GM10248 (cell line): ENCODE measurements at places on chromosomes 3 and 15.

DNA sequence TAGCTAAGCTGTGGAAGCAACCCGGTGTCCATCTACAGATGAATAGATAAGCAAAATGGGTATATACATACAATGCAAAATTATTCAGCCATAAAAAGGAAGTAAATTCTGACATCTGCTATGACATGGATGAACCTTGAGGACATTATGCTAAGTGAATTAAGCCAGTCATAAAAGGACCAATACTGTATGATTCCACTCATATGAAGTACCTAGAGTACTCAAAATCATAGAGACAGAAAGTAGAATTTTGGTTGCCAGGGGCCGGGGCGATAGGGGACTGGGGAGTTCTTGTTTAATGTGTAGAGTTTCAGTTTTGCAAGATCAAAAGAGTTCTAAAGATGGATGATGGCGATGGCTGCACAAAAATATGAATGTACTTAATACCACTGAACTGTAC lies 10.3 kb downstream of the EID1 start:
- DNase-seq = no peak

- no peak for DNase-seq
These were observed 353.0 kb downstream of the MAGI1 start for GRCh38 chr3:65685621-65686235.

DNA sequence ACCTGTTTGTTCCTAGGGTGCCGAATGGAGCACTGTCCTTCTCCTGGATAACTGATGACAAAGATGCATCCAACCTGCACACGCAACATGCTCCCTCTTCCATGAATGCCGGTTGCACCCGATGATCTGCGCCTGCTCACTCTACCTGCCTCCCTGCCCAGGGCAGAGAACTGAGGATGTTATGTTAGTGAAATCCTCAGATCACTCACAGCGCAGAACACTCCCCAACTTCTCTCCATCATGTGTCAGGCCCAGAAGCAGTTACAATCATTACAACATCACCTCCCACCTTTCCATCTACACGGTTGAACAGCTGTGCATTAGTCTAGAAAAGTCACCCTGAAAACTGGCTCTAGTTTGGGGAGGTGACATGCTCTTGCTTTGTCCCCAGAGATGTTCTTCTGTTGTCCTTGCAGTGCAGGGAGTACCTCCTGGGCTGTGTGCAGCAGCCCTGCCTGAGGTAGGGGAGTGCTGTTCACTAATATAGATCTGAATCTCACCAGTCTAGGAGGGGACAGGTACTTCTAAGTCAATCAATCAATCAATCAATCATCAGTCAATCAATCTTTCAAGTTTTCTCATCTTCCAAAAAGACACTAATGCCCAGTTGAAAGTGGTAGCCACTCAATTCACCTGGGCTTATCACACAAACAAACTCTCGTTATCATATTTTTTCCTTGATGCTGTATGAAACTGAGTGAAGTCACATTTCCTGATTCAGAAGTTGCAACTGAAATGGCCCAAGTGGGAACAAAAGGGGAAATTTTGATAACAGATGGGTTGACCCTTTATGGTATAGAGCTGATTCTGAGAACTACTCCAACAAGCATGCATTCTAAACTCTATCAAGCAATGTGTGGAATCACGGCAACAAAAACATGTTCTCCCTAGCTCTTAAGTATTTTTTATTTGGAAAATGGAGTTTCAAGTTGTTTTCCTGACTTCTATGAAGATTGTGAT lies 15.4 kb upstream of the ISLR start:
- DNase-seq = no peak

DNA sequence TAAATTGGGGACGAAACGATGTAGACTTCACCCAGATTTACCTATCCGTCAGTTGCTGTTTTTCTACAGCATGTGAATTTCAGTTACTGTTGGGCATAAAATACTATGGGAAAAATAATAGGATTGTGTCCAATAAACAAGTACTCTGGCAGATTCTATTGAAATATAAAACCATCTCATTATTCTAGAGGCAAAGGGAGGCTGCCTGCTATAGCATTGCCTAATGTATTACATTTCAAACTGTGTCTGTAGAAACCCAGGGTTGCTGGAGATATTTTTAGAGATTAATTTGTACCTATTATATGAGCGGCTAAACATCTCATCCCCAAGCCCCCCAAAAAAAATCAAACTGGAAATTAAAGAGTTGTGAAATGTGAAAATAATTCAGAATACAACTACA lies 159.6 kb upstream of the IL12A start:
- DNase-seq = no peak

DNA sequence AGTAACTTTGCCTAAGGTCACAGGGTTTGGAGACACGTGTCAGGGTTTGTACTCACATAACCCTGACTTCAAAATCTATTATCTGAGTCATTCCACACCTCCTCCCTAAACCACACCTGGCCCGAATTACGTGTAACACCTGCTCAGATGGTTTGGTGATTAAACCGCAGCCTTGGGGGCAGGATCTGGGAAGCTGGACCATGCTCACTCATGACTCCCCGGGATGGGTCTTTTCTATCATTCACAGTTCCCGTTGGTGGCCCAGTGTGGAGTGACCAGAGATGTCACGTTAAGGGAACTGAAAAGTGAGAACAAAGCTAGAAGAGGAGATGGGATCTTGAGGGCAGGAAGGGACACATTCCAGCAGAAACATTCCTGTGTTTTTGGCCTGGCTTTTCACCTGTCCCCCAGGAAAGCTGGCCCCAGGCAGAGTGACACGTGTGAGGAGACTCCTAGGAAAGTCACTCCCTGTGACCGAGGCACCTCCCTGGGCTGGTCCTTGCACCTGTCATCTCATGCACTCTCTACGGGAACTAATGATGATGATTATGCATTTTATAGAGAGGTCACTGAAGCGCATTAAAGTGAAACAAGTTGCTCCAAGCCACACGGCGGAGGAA lies 75.4 kb upstream of the POMGNT2 start:
- DNase-seq = peak; percentile 38

DNA sequence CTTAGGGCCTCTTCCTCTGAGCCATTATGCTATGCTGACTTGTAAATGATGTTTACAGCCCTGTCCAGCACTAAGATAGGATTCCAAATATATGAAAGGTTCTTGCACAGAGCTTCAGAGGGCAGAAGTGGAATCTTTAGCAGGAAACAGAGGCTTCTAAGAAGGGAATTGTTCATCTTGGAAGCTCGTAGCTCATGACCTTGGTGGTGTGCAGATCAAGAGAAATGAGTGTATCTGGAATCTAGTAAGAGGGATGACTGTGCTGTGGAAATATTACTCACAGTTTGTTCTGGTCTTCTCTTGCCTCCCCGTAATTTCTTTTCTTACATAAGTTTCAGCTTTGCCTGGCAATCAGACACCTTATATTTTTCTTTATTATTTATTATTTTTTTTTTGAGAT lies 175.8 kb downstream of the SPATA16 start:
- DNase-seq = no peak

DNA sequence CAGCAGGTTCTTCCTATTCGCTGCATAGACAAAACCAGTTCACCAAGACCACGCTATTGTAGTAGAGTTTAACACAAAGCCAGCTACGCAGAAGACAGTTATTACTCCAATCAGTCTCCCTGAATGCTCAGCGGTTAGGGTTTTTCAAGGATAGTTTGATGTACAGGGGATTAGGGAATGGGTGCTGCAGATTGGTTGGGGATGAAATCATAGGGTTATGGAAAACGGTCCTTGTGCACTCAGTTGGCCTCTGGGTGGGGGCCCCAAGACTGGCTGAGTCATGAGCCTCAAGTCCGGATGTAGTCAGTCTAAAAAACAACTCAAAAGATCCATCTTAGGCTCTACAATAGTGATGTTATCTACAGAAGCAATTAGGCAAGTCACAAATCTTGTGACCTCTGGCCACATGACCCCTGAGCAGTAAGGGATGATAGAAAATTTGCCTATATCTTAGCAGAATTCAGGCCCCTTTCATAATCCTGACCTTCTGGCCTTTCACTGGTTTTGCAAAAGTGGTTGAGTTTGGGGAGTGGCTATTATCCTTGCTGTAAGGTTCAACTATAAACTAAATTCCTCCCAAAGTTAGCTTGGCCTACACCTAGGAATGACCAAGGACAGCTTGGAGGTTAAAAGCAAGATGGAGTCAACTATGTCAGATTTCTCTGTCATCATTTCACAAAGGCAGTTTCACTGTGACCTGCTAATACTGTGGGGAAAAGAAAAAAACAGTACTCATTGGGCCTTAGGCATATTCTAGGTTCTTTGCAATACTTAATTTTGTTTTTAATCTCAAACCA lies 57.7 kb downstream of the LIPC start:
- DNase-seq = no peak

DNA sequence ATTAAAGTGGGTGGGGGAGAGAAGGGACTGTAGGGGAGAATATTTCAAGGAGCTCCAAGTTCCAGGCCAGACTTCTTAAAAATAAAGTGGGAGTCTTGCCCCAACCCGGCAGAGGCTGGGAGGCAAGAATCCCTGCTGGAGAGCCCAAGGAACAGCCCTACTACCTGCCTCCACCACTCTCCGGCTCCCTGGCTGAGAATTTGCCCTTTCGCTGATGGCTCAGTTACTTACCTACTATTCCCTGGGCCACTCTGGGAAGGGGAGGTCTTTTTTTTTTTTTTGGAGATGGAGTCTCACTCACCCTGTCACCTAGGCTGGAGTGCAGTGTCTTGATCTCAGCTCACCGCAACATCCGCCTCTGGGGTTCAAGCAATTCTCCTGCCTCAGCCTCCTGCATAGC lies 15.5 kb downstream of the MYL3 start:
- DNase-seq = no peak

GRCh38 chr3:55203546-55203945 lies 275.7 kb upstream of the LRTM1 start:
- DNase-seq = no peak

GRCh38 chr3:9704347-9705322 lies 1.0 kb downstream of the CPNE9 start:
- peak; percentile 55 for DNase-seq

- no peak for DNase-seq
These were observed 57.1 kb downstream of the BHLHE40 start for GRCh38 chr3:5036392-5036766.

- DNase-seq = no peak
These were observed 104.7 kb downstream of the SEMA6D start for GRCh38 chr15:47822048-47822447.

- DNase-seq = no peak
These were observed 428.8 kb upstream of the C2CD4B start for GRCh38 chr15:62593681-62594399.

DNA sequence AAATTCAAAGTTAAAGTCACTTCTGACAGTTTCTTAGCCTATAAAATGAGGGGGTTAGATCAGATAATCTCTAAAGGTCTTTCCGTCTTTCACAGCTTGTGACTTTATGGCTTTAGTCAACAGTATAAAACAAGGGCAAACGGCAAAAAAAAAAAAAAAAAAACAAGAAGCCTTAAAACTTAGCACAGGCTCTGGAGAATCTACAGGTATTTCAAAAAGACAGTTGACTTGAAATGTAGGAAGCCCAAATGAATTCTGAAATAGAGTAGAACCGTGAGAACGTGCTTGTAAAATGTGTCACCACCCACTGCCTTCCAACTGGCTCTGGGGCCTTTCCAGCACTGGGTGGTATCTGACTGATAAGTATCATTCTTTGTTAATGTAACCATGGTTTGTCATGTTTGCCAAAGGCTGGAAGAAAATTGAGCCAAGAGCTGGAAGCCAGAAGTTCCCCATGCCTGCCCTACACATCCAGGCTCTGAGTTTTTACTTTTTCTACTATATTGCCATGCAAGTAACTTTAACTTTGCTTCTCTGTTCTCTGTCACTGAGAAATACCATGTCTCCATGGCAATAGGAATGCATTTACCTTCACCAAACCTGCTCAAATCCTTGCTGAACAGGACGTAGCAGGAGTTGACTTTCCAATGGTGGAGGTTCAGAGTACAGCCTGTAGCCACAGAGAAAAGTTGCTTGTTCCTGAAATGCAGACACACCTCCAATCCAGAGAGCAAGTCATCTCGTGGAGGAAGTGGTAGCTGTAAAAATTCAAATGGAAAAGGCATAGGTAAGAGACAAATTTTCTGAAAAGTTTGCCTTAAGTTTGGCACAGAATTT lies 35.8 kb upstream of the THSD4 start:
- DNase-seq = no peak

DNA sequence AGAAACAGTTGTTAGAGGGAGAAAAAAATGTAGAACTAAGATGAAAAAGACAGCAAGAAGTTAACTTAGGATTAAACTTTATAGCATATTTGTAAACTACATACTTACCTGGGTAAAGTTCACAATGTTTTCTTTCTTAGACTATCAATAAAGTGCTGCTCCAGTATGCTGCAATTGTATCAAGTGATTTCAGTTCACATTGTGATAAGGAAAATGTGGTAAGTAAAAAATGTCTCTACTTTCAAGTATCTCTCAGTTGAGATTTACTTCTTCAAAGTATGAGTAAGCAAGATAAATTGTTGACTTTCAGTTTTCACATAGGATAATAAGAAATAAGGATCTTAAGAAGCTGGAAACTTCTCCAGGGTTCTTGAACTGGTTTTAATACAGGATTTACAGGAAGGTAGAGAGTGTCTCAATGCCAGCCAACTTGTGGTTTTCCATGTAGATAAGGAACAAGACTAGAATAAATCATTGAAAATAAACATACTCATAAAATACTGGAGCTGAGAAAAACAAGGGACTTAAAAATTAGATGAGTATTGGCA lies 528.8 kb downstream of the UNC13C start:
- DNase-seq = no peak

DNA sequence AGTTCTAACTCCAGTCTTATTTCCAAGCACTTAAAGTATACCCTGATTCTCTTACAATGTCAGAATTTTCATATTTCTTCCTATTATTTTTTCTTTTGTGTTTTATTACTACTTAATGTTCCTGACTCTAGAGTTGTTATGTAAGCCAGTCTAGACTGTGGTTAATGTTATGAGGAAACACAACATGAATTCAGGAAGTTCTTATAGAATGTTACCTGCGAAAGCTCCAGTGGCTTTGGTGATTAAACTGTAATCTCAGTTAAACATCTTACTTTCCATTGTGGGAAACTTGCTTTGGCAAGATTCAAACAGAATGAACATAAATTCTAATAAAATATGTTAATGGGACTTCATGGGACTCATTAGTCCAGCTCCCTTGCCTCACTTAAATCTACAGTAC lies 36.6 kb upstream of the CHL1 start:
- no peak for DNase-seq

- DNase-seq = no peak
These were observed 783 bp upstream of the ISG20 start for GRCh38 chr15:88637841-88638625.

GRCh38 chr3:170483485-170484262 lies 65.0 kb downstream of the CLDN11 start:
- no peak for DNase-seq

GRCh38 chr3:89043406-89043932 lies 64.0 kb upstream of the EPHA3 start:
- DNase-seq = no peak

DNA sequence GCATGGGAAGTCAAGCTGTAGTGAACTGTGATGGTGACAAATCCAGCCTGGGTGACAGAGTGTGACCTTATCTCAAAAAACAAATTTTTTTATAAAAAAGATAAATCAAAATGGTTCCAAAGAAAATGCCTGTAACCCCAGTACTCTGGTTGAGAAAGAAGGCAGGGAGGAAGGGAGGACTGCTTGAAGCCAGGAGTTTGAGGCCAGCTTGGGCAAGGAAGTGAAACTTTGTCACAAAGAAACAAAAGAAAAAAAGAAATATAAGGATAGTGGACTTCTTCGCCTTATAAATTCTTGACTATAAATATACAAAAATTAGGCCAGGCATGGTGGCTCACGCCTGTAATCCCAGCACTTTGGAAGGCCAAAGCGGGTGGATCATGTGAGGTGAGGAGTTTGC lies 34.1 kb downstream of the SMARCC1 start:
- DNase-seq = no peak

- no peak for DNase-seq
These were observed 39.4 kb downstream of the KPNA1 start for GRCh38 chr3:122475316-122475715.

GRCh38 chr3:31945738-31946052 lies 35.4 kb downstream of the OSBPL10 start:
- no peak for DNase-seq
